ENCODE measurements at places on chromosomes 1 and 21.

DNA sequence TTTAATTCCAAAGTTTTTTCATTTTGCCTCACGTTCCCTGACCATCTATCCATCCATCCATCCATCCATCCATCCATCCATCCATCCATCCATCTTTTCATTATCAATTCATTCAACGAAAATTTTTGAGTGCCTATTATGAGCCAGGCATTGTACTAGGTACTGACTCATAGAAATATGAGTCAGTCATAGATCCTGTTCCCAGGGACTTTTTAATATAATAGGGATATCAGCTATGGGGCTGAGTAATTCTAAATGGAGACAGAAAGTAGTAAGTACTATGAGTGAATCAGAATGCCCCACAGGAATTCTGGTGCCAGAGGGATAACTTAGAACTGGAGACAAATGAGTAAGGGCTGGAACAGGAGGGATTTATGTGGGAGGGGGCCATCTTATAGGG lies 49.8 kb upstream of the GNG12 start:
- no peak for DNase-seq

DNA sequence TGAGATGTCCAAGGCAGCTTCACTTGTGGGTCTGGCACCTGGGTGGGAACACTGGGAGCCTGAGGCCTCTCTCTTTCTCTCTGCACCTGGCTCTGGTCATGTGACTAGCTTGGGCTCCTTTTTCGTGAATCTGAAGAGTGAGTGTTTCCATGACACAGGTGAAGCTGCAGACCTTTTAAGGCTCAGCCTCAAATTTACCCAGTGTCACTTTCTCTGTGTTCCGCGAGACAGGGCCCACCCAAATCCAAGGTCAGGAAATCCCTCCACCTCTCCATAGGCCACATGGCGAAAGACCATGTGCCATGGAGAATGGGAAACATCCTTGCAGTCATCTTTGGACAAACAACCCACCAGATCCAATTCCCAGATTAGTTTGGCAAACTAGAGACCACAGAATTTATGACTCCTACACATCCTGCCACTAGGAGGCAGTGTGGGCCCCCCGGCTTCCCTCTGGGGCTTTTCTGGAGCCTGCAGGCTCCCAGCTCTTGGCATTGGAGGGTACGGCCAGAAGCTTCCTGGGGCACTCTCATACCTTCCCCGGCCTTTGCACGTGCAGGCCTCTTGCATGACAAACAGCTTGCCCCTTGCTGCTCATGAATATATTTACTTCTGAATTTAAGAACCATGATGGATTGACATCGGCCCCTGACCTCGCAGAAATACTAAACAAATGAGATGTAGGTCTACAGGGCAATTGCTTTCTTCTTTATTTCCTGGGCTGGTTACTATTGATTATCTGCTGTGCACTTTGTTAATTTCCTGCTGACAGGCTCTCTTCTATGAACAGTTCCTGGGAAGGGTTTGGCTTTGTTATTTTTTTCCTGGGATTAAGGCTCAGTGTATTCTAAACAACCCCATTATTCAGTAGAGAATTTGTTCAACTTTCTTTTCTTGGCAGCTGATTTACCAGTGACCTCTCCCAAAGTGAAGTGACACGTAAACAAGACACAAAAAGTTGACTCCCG lies 180.7 kb downstream of the KAZN start:
- DNase-seq: peak; percentile 50

DNA sequence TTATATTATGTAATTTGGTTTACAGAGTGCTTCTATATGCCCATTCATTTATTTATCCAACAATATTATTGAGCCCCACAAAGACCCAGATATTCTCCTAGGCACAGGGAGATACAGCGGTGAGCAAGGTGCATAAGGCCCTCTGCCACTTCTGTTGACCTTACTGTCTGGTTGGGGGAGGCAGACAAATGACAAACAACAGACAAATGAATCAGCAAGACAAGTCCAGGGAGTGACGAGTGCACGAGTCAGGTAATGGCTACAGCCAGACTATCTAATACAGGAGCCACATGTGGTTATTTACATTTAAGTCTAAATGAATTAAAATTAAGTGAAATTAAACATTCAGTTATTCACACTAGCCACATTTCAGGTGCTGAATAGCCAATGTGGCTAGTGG lies 22.0 kb upstream of the BCAR3 start:
- DNase-seq: no peak

GRCh38 chr1:192697771-192698170 lies 61.8 kb downstream of the RGS13 start:
- no peak for DNase-seq

- no peak for DNase-seq
These were observed 38.5 kb upstream of the BCL9 start for GRCh38 chr1:147502760-147503159.

GRCh38 chr1:224331824-224332223 lies 1.9 kb upstream of the NVL start:
- DNase-seq: no peak

- peak; percentile 72 for DNase-seq
These were observed 59.1 kb upstream of the ZNF648 start for GRCh38 chr1:182120411-182121258.

- DNase-seq: no peak
These were observed 879 bp downstream of the CPTP start for GRCh38 chr1:1325288-1326074.

DNA sequence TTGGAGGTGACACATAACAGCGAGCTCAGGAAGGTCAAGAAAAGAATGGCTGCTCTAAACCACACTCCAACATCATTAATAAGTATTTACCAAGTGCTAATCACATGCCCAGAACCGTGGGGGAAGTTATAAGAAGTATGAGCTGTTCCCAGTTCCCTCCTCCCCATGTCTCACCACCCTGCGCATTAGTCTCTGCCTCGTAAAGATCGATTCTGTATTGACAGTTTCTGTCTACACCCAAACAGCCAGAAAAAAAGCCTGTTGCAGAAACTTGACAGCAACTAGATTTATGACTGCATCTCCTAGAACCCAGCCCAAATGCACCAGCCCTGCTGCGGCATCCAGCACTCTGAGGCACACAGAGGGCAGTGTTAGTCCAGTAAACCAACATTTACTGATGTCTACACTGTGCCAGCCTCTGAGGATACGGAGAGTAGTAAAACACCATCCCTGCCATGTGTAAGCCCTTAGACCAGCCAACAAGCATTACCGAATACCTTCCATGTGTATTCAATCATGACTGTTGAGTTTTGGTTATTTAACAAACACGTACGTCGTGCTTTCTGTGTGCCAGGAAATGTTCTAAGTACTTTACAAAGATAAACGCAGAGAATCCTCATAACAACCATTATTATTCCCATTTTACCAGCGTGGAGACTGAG lies 63.6 kb upstream of the ZBTB40 start:
- DNase-seq: no peak

GRCh38 chr1:114482585-114482984 lies 28.4 kb downstream of the TRIM33 start:
- no peak for DNase-seq

- peak; percentile 70 for DNase-seq
These were observed 36.4 kb downstream of the ZNF697 start for GRCh38 chr1:119611701-119612113.
